NCI-H510A treated with DMSO at 0.1 percent for 48 hours (cell line): ENCODE measurements at places on chromosomes 3 and 15.
A peak's percentile ranks its signal among the peaks of the same experiment; 100 is the strongest.

GRCh38 chr3:89946884-89947283 lies 839.5 kb downstream of the EPHA3 start:
- no peak for DNase-seq

DNA sequence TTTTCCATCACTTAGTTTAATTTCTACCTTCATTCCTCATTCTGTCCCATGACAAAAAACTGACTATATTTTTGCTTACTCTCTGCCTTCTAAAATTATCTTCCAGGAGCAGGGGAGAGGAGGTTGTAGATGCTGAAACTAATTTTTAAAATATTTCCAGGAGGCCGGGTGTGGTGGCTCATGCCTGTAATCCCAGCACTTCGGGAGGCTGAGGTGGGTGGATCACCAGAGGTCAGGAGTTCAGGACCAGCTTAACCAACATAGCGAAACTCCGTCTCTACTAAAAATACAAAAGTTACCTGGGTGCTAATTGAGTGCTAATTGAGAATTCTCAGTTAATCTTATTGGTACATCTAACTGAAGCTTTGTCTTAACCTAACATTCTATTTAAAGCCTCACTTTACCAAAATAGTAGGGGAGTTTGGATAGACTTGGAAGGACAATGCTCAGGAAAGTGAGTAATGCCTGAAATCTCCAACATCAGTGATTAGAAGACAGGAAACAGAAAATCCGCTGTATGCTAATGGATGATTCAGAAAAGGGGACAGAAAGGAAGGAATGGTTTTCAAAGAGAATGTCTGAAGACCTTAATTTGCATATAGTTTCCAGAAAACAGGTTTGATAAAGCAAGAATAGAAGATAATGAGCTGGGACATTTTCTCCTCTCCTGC lies 336.1 kb downstream of the GBE1 start:
- no peak for DNase-seq

- no peak for DNase-seq
Measured at GRCh38 chr15:78205856-78206255, 28.5 kb downstream of the ACSBG1 start.

DNA sequence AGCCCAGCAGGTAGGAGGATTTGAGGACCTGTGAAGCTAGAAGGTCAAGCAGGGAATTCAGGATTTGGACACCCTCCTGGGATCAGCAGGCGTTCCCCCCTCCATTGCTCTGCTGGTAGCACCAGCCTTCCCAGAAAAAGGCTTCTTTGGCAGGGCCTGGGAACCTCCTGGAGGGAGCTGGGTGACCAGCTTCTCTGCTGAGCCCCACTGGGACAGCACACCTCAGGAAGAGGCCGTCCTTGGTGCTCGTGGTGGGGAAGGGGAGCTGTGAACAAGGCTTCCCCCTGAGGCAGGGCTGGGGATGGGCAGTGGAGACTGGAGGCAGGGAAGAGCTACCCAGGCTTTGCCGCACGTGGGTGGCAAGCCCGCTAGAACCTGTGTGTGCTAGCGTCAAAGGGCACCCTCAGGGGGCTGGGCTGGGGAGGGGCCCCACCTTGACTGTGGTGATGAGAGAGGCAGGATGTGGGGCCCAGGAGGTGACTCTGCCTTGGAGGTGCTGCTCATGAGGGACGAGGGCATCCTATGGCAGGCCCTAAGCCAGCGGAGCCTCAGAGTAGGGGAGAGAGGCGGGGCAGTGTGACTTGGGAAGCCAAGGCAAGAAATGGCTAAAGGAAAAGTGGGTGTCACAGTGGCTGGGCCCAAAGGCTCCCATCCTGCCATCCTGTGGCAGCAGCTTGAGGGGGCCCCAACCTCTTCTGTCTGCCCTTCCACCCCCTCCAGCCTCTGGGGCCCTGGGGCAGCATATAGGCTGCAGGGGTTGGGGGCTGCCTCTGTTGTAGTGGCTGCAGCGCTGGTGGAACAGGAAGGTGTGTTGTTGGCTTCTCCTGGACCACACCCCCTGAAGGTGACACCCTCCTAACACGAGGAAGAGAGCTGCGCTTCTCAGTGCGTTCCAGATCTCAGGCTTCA lies 20.7 kb downstream of the KLF13 start:
- DNase-seq = no peak

DNA sequence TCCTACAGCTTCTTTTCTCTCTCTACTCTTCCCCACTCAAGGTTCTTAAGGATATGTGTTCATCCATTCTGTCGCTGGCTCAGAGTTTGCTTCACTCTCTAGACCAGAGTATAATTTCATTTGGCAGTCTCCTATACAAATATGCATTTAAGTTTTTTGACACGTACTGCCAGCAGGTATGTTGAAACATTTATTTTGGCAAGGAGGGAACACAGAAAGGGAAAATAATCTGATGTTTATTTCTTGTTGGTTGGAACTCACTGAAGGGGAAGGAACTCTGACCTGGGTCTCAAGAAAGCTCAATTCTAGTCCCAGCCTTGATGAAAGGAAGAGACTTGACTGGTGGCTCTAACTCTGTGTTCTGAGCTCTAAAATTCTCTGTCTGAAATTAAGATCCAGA lies 21.6 kb downstream of the FANCD2 start:
- no peak for DNase-seq

DNA sequence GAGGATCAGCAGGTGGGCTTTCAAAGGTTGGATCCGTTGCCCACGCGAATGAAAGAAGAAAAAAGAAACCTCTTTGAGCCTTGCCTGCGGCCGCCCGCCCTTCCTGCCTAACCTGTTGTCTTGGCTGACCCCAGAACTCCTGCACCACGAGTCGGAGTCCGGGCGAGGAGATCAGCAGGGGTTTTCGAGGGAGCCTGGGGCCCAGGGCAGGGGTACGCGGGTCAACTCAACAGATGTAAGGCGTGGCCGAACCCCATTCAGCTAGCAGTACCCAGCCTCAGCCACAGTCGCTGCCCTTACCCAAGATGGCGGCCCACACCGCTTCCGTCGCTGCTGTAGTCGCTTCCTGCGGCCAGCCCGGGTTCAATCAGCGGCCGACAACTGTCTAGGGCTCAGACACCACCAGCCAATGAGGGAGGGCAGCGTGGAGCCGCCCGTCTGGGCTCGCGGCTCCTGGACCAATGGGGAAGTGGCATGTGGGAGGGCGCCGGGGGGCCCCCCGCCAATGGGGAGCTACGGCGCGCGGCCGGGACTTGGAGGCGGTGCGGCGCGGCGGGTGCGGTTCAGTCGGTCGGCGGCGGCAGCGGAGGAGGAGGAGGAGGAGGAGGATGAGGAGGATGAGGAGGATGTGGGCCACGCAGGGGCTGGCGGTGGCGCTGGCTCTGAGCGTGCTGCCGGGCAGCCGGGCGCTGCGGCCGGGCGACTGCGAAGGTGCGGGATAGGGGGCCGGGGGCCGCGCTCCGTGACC lies at the start of gene MANF:
Gene MANF (plus strand): TSS at position 566 of the 748 bp plus-strand sequence. CDS start 52 bp downstream, at position 618.
- peak; percentile 85 for DNase-seq

DNA sequence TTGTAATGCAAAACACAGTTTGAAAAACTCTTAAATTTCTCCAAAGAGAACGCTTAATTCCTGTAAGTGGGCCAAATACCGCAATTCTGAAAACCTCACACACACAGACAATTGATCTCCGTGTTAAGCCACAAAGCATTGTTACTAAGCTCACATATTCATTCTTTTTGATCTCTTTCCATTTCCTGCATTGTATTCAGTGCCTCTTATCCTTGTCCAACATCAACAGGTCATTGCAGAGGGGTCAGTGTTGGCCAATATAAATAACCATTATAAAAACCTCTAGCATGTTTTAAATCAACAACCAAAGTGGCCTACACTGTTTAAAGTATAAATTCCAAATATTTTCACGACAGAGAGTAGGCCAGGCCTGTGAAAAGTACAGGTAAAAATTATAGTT lies 171.1 kb downstream of the PDZRN3 start:
- DNase-seq = no peak

- no peak for DNase-seq
Measured at GRCh38 chr3:46716461-46717441, 918 bp downstream of the PRSS50 start.

GRCh38 chr15:52243697-52244555 lies 51.7 kb downstream of the MYO5C start:
- no peak for DNase-seq

GRCh38 chr3:178140531-178141304 lies 395.5 kb upstream of the KCNMB2 start:
- no peak for DNase-seq

DNA sequence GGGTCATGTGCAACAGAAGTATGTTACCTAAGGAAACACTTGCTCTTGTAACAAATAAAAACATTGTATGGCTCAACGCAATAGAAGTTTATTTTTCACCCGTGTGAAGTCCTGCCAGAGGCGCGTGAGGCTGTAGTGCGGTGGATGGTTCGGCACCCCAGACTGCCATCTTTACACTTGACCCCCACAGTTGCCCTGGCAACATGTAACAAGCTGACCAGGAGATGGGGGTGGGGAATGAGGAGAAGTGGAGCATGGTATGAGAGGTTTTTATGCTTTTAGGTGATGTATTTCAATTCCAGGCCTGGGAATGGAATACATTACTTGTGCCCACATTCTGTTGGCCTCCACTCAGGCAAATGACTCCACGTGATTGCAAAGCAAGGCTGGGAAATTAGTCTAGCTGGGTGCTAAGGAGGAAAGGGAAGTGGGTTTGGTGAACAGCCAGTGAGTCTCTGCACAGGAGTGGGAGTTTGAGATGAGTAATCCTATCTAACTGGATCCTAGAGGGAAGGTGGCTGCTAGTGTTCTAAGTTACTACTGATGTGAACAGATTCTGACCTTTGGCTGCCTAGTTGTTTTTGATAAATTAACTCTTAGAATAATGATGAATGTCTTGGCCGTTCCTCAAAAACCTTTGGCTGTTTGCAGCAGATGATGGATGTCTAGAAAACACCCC lies 33.8 kb upstream of the GREM1 start:
- no peak for DNase-seq

DNA sequence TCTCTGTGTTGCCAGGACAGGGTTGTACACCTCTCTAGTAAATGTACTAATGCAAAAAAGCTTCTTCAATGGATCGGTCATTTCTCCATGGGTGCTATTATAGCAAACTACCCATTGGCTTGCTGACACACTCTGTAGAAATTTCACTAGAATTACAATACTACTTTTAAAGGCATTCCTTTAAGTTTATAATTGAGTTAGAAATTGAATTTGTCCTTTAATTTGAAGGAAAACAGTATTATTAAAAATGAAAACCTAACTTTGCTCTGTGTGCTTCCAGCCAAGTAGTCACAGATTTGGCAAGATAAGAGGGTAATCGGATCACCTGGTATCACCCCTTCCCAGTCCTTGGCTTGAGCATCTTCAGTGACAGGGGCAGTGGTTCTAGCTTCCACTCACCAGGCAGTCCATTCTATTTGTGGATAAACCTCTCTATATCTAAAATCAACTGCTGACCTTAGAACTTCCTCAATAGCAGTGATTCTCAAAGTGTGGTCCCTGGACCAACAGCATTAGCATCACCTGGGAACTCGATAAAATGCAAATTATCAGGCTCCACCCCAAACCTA lies 93.2 kb downstream of the GHSR start:
- no peak for DNase-seq

- no peak for DNase-seq
Measured at GRCh38 chr15:90586948-90587347, 57.2 kb downstream of the CRTC3 start.

GRCh38 chr15:70091726-70092463 lies 5.8 kb downstream of the TLE3 start:
- DNase-seq = peak; percentile 77

GRCh38 chr3:149356044-149356592 lies 21.3 kb downstream of the TM4SF1 start:
- DNase-seq = no peak

DNA sequence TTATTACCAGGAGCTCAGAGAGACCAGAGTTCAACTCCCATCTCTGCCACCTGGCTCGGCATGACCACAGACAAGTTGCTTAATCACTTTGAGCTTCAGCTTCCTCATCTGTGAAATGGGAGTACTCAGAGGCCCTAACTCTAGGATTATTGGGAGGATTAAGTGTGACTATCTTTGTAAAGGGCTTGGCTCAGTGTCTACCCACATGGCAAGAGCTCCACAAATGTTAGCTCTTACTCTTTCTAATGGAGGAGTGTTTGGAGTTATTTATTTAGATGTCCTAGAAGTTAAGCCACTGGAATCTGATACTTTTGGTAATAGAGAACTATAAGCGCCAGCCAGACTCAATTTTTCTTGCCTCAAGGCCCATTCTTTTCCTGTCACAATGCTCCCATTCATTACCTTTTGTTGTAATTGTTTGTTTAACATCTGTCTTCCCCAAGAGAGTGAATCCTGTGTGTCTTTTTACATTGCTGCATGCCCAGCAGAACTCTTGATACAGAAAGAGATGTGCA lies 12.3 kb upstream of the LMCD1 start:
- DNase-seq = no peak

DNA sequence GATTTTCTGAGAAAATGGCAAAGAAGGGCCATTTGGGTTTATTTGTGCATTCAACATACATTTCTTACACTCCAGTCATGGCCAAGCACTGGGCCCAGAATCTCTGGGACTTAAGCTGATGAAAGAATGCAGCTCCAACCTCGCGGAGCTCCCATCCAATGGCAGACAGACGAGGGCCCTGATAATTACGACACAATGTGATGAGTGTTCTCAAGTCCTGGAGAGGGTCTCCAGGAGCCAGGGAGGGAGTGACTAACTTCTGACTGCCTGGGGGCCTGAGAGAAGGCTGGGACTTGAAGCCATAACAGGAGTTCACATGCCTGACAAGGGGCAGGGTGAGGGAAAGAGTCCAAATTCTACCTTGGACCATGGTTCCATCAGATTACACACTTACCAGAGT lies 42.6 kb upstream of the BNC1 start:
- no peak for DNase-seq

DNA sequence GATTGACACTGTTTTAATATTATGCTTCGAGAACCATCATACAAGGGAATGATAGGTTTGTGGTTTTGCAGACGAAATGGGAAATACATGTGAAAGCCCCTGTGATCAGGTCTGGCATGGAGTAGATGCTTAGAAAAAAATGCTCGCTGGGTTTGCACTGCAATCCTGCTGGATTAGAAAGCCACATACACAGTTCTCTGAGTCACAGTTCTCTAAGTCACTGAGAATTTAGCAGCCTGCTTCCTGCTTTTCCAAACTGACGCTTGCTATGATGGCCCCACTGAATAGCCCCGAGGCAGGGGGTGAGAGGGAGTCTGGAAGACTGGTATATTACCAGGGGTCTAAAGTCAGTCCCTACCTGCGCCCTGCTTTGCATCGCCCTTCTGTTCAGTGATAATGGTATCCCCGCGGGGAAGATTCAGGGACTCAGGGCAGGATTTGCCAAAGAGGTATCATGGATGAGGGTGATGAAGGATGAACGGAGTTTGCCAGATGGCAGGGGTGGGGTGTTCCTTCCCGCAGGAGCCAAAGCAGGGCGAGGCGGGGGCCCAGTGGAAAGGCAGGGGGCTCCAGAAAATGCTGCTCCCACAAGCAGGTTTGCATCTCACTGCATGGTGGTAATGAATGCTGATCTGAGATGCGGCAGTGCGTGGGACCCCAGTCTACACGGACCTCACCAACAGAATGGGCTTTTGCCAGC lies 82.3 kb downstream of the IQSEC1 start:
- no peak for DNase-seq

- no peak for DNase-seq
Measured at GRCh38 chr3:47018269-47018611, 38.8 kb downstream of the NBEAL2 start.

- no peak for DNase-seq
Measured at GRCh38 chr15:48486228-48486627, 155.0 kb downstream of the DUT start.
